CD4-positive, alpha-beta T cell treated with Interleukin-15 for 4 hours (primary cell): ENCODE measurements at places on chromosomes 11 and 22.

DNA sequence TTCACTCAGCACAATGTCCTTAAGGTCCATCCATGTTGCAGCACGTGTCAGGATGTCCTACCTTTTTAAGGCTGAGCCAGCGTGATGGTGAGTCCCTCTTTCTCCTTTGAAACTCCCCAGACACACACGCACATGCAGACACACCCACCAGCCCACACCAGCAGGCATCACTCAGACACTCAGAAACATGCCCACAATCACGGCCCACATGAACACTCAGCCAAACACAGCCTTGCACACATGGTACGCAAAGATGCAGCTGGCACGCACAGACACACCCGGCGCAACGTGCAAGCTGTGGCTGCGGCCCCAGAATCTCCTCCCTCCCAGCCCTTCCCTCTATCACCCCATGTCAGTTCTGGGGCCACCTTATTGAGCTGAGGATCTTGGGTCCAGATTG lies 8.0 kb downstream of the FADS3 start:
- no peak for DNase-seq

- DNase-seq: no peak
Measured at GRCh38 chr11:17648528-17648927, 70.8 kb upstream of the MYOD1 start.

GRCh38 chr11:118434553-118435289 lies 1.6 kb upstream of the KMT2A start:
- DNase-seq: no peak

GRCh38 chr22:39815932-39816331 lies 77.6 kb downstream of the ENTHD1 start:
- no peak for DNase-seq

- DNase-seq: no peak
Measured at GRCh38 chr11:105769627-105770026, 159.8 kb downstream of the GRIA4 start.

DNA sequence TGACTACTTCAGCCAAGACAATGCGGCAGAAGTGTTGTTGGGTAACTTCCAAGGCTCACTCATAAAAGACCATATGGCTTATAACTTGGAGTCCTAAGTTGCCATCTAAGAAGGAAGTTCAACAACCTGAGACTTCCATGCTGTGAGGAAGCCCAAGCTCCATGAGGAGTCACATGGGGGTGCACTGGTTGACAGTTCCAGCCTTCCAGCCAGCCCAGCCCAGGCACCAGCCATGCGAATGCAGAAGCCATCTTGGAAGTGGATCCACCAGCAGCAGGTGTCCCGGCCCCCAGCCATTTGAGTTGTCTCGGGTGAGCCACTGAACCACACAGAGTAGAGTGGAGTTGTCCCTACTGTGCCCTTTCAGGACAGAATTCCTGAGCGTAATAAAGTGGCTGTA lies 32.8 kb upstream of the WNT7B start:
- no peak for DNase-seq

- no peak for DNase-seq
Measured at GRCh38 chr22:48756146-48757111, 1071.2 kb downstream of the BRD1 start.

GRCh38 chr11:6671991-6672390 lies 11.1 kb downstream of the MRPL17 start:
- no peak for DNase-seq

DNA sequence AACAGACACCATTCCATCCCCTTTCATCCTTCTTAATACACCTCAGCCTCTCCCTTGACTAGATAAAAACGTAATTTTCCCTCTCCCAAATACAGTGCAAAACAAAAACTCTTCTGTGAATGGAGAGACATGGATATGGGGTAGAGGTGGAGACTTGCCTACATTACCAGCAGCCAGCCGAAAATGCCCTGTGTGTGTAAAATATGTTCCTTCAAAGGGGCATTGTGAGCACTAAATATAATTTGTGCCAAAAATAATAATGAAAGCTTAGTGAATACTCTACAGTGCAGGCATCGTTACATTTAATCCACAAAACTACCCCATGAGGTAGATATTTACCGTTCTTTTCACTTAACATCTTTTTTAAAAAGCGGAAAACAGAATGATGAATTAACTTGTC lies 1.0 kb upstream of the TRIM44 start:
- DNase-seq: no peak

DNA sequence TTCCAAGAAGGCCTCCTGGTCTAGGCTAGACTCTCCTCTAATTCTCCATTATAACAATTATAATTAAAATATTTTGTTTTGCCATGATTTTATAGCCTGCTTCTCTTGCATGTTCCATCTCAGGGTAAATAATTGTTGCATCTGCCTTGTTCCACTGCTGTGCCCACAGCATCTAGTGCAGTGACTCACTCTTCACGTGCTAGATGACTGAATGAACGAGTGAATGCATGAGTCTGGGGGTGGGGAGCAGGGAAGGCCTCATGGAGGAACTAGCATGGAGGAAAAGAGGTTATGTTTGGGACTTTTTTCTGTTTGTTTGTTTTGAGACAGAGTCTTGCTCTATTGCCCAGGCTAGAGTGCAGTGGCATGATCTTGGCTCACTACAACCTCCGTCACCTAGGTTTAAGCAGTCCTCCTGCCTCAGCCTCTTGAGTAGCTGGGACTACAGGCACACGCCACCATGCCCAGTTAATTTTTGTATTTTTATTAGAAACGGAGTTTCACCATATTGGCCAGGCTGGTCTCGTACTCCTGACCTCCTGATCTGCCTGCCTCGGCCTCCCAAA lies 5.2 kb upstream of the OAF start:
- DNase-seq: no peak

DNA sequence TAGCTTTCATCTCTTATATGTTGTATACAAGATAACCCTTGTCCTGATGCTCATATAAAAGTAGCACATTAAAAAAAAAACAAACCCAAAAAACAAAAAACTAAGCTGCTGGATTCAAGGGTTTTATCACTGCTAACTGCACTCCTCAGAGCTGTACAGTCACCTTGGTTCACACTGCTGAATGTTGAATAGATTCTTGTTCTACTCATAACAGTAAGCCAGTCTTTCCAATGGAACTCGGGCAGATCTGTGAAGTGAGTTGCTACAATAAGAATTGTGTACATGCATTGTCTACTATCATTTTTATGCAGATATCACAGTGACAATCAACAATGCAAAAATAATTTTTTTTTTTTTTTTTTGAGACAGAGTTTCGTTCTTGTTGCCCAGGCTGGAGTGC lies 4.7 kb downstream of the HARBI1 start:
- no peak for DNase-seq

- no peak for DNase-seq
Measured at GRCh38 chr22:46044621-46045458, 67.9 kb upstream of the WNT7B start.

- DNase-seq: no peak
Measured at GRCh38 chr11:84264066-84264465, 977.9 kb upstream of the CCDC90B start.

- DNase-seq: no peak
Measured at GRCh38 chr11:24619900-24620299, 123.0 kb downstream of the LUZP2 start.

DNA sequence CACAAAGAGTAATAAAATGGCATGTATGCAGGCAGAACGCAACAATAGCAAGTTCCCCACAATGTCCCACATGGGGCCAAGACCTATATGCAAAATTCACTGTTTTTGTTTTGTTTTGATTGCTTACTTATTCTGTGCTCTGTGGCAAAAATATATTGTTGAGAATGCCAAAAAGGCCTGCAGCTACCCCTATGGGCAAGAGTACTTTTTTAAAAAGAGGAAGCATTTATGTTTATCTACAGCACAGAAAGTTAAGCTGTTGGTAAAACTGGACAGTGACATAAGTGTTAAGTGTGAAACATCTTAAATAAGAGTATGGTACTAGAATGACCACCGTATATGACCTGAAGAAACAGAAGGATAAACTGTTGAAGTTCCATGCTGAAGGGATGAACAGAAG lies 301.9 kb upstream of the ZC3H12C start:
- DNase-seq: no peak

- no peak for DNase-seq
Measured at GRCh38 chr11:119941171-119941570, 196.7 kb downstream of the TRIM29 start.

- no peak for DNase-seq
Measured at GRCh38 chr11:16982256-16982671, 31.9 kb downstream of the PLEKHA7 start.

DNA sequence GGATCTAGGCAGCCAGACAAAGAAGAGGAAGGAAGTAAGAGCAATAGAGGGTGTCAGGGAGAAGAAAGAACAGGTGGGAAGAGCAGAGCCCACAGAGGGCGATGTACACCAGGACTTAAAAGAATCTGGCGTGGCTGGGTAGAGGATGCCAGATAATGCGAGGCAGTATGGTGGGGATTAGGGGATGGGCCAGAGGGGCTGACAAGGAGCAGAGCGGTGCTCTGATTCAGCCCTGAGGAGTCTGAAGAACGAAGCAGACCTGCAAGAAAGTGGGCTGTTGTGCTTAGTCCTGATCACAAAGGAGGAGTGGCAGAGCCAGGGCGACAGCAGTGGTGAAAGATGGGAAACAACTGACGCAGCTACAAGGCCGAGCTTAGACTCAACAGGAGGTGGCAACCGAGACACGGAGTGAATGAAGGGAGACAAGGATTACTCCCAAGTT lies 163.7 kb downstream of the LARGE1 start:
- DNase-seq: no peak

DNA sequence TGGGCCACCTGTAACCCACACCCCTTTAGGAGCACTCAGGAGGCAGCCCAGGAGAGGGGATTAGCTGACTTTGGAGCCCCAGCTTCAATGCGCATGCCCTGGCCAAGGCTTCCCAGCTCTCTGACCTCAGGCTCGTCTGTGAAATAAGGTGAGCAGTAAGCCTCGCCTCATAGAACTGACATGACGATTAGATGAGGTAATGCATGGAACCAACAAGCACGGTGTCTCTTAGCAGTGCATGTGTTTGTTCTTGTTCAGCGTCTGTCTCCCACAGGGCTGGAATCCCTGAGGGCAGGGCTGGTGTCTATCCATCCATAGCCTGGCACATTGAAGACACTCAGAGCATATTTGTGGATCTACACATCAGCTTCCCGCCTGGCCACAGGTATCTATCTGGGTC lies 415.4 kb downstream of the MN1 start:
- DNase-seq: no peak

DNA sequence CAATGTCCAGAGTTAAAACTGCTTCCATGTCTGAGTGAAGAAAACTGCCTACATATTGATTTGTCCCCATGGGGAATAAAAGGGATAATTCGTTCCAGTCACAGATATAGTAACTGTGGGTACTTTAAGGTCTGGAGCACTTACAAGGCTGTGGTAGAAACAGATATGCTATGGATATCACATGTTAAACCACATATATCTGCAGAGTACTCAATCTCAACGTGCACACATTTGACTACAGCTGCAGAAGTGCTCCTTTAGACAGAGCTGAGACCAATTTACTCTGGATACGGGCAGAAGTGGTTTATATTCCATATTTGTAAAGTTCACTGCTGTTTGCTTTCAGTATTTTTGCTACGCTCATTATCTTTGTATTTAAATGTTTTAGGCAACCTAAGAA lies 9.7 kb upstream of the MS4A2 start:
- DNase-seq: no peak

- DNase-seq: no peak
Measured at GRCh38 chr22:42791721-42792452, 65.2 kb downstream of the ARFGAP3 start.

DNA sequence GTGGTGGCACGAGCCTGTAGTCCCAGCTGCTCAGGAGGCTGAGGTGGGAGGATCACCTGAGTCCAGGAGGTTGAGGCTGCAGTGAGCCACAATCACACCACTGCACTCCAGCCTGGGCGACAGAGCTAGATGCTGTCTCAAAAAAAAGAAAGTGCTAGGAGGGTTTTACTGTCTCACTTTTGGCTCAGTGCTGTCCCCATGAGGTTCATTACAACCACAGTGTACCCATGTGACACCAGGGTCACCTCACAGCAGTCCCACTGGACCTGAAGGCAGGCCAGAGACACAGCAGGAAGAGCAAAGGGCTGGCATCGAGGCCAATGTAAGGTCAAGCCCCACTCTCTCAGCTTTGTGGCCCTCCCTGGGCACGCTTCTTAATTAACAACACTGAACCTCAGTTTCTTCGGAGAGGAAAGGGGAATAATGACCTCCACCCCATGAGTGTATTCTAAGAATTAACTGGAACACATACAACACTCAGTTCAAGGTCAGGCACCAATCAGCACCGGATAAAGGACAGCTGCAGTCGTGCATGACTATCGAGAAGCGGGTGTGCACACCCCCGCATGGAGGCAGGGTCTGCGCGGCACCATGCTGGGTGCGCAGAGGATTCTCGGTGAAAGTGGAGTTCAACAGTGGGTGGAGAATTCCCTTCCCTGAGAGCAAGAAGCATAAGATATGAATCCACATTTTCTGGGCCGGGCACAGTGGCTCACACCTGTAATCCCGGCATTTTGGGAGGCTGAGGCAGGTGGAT lies 30.9 kb upstream of the BAIAP2L2 start:
- no peak for DNase-seq

DNA sequence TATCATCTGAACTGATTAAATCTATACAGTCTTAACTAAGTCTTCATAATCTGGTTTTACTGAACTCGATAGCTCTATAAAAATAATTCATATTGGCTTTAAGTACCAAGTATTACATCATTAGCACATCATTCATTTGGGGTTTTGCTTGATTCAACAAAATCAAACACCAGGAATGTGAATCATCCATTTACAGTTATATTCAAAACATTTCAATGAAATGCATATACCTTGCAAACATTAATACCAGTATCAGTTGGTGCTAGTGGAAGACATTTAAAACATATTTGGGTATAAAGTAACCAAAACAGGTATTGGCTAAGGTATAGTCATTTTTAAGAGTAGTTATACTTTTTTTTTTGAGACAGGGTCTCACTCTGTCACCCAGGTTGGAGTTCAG lies 12.2 kb upstream of the CCDC89 start:
- no peak for DNase-seq

GRCh38 chr11:64297699-64298358 lies 2.3 kb upstream of the CATSPERZ start:
- DNase-seq: no peak

- DNase-seq: peak; percentile 74
Measured at GRCh38 chr11:66022401-66023185, 3.7 kb downstream of the CATSPER1 start.

DNA sequence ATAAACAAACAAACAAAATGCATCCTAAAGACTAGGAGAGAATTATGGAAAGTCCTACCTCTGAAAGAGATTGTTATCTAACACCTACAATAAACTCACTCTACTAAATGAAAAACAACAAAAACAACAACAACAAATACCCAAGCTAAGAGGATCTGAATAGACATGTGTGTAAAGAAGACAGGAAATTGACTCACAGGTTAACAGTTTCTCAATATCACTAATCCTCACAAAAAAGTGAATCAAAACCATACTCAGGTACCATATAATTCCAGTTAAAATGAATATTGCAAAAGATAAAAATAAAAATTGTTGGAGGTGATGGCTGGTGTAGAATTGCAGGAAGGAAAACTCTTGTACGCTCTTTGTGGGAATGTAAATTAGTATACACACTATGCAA lies 110.4 kb upstream of the TOP3B start:
- DNase-seq: no peak

- DNase-seq: no peak
Measured at GRCh38 chr11:126465573-126466188, 110.2 kb downstream of the ST3GAL4 start.

- DNase-seq: no peak
Measured at GRCh38 chr11:45603946-45604682, 61.3 kb downstream of the CHST1 start.

- DNase-seq: no peak
Measured at GRCh38 chr11:77821349-77821851, 456 bp downstream of the AAMDC start.

GRCh38 chr11:117570701-117571100 lies 226.3 kb downstream of the DSCAML1 start:
- no peak for DNase-seq

- DNase-seq: no peak
Measured at GRCh38 chr11:102244681-102245409, 72.4 kb upstream of the BIRC3 start.
